ENCODE measurements at places on chromosomes 2 and 18. TPM values are rescaled to one million over a fixed set of nuclear protein-coding genes. Genes with fewer than 3 reads are reported as not detected.

- no peak for DNase-seq
Measured at GRCh38 chr18:33660696-33661310, 82.8 kb downstream of the ASXL3 start.

- no peak for DNase-seq
Measured at GRCh38 chr2:9152975-9153642, 53.5 kb upstream of the ASAP2 start.

- DNase-seq: no peak
Measured at GRCh38 chr2:133955169-133955568, 298.7 kb upstream of the MGAT5 start.

DNA sequence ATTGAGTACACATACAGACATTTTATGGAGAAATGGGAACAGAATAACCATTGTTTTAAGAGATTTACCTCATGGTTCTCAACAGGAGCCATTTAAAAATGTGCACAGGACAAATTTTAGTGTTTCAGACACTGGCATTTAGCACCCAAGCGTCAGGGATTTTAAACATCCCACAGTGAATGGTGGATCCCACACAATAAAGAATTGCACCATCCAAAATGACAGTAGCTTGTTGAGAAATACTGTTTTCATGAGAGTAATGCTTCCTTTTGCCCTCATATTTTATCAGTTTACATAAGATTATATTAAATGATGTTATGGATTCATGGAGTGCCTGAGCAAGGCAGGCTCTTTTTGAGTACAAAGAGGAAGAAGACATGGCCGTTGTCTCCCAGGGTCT lies 54.0 kb downstream of the MFSD6 start:
- DNase-seq: no peak

DNA sequence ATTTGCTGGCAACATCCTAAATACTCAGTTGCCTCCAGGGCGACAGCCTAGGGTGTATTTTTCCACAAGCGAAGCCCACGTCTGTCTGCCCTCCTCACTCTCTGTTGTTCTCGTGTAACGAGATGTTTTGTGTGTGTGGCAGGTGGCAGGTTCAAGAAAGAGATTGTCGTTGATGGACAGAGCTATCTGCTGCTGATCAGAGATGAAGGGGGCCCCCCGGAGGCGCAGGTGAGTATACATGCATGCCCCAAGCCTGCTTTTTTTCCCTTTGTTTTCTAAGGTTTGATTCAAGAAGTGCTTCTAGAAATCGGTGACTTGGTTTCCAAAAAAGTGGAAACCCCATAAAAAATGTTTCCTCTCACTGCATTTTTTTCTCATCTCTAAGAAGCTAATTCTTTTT lies 247.0 kb downstream of the AGAP1 start:
- DNase-seq: peak; percentile 26

DNA sequence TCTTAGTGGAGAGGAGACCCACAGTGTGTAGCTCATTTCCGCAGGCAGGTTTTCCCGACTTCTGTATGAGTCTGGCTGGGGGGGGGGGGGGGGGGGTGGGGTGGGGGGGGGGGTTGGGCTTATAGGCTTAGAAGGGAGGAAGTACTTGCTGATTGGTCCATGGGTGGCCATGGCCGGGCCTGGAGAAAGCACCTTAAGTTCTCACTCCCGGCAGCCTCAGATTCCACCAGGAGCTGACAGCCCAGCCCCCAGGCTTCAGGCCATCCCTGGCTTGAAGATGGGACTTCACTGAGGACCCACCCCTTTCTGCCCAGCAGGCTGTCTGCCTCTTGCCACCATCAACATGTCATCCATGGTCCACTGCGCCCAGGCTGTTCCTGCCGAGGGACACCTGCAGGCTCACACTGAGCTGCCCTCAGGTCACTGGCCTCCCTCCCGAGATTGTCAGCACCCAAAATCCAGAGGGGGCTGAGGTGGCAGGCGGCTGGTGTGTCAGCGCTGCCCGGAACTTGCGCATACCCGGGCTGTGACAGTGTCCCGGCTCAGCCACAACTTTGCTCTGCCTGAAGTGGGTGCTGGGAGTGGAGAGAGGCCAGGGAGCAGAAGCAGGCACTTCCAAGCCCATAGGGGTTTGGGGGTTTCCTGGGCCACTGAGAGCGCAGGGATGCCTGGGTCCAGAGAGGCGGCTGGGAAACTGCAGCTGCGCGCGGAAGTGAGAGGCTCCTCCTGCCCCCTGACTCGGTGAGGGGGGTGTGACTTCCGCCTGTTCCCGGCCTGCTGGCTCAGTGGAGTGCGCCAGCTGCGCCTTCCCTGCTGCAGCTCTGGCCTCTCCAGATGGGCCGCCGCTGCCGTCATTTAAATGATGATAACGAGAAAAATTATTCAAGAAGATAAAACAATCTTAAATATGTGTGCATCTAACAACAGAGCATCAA lies 256.1 kb downstream of the RPRM start:
- no peak for DNase-seq

UGT1A5 gene
- not detected for total RNA-seq

SPATA3 gene
- total RNA-seq: not detected

GRCh38 chr18:9928646-9929259 lies 14.9 kb downstream of the VAPA start:
- no peak for DNase-seq

GRCh38 chr18:32919799-32920198 lies 147.0 kb upstream of the KLHL14 start:
- peak; percentile 61 for DNase-seq

GRCh38 chr2:128310094-128310716 lies 8.5 kb downstream of the HS6ST1 start:
- peak; percentile 71 for DNase-seq

AMER3 gene
- total RNA-seq: not detected

DNA sequence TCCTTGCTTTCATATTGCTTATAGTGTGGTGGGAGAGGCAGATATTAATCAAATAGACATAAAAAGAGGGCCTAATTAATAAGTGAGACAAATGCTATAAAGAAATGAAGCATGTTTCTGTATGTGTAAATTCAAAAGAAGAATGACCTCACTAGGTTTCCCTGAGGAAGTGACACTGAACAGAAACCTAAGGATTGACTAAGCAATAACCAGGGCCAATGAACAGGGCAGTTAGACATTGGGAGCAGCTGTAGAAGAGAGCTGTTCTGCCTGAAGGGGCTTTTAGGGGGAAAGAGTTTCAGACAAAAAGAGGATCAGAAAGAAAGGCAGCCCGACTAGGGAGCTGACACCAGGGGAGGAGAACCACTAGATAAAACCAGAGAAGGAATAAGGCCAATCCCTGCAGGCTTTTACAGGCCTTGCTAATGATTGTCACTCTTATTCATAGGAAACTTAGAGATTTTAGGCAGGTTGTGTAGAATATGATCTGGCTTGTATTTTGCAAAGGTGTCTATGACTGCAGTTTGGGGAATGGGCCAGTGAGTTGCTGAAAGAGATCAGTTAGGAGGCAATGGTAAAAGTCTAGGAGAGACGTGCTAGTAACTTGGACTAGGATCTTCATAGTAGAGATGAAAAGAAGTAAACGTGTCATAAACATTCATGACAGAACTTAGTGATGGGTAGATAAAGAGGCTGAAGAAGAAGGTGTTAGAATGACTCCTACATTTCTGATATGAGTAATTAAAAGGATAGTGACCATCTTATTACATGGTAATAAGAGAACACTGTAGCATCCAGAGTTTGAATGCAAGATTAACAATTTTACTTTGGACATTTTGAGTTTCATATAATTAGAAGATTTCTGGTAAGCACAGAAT lies 26.8 kb upstream of the NABP1 start:
- no peak for DNase-seq

- no peak for DNase-seq
Measured at GRCh38 chr2:158378926-158379325, 77.6 kb downstream of the CCDC148 start.

- DNase-seq: peak; percentile 92
Measured at GRCh38 chr2:111139637-111140317, 19.1 kb downstream of the BCL2L11 start.

AQP12B gene
- not detected for total RNA-seq

DNA sequence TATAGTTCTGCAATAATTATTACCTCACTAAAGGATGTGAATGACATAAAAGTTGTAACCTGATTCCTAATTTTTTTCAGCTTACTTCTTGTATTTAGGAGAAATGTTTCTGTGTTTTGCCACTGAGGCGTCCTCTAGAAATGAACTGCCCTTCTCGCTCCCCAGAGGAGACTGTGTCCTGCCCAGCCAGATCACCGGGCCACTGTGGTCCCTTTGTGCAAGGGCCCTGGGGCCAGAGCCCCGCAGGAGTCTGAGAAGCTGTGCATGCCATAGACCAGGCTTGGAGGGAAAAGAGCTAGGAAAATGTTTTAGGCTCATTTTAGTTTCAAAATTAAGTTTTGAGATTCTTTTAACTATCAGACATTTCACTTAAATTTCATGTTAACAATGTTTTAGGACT lies 31.1 kb upstream of the LDLRAD4 start:
- no peak for DNase-seq

DYNAP gene
- total RNA-seq: not detected

DNA sequence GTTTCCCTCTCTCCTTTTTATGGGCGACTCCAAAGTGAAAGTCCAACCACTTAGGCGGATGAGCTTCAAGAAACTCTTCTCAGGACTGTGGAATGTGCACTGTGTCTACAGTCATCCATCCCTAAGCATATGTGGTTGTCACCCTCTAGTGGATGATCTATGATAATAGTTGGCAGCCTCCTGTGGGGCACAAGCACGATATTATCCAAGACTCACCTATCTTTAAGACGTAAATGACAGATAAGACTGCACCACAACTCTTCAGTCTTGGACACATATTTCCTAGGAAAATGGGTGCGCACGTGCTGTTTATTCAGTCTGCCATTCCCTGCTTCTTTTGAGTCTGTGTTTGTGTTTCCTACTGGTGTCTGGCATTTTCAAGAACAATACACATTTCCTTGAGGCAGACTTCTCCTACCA lies 145.5 kb upstream of the CTAGE1 start:
- peak; percentile 61 for DNase-seq

DNA sequence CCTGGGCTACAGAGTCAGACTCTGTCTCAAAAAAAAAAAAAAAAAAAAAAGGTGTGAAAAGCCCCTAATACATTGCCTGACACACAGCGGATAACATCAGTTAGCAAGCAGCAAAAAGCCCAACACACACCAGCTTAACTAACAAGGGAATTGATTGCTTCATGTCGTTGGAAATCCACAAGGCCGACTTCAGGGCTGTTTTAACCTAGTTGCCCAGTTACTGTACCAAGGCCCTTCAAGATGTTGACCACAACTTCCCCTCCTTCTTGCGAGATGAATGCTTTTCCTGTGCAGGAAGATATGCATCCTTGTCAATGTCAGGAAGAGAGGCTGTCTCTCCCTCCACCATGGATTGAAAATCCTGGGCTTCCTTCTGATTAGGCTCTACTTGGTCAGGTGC lies 202.9 kb downstream of the MIB1 start:
- no peak for DNase-seq

- DNase-seq: no peak
Measured at GRCh38 chr2:226828191-226828590, 7.7 kb upstream of the RHBDD1 start.

- peak; percentile 43 for DNase-seq
Measured at GRCh38 chr2:144211826-144212225, 308.1 kb downstream of the ZEB2 start.

PID1 gene
- 8.5 TPM for total RNA-seq

CCDC178 gene
- not detected for total RNA-seq

DNA sequence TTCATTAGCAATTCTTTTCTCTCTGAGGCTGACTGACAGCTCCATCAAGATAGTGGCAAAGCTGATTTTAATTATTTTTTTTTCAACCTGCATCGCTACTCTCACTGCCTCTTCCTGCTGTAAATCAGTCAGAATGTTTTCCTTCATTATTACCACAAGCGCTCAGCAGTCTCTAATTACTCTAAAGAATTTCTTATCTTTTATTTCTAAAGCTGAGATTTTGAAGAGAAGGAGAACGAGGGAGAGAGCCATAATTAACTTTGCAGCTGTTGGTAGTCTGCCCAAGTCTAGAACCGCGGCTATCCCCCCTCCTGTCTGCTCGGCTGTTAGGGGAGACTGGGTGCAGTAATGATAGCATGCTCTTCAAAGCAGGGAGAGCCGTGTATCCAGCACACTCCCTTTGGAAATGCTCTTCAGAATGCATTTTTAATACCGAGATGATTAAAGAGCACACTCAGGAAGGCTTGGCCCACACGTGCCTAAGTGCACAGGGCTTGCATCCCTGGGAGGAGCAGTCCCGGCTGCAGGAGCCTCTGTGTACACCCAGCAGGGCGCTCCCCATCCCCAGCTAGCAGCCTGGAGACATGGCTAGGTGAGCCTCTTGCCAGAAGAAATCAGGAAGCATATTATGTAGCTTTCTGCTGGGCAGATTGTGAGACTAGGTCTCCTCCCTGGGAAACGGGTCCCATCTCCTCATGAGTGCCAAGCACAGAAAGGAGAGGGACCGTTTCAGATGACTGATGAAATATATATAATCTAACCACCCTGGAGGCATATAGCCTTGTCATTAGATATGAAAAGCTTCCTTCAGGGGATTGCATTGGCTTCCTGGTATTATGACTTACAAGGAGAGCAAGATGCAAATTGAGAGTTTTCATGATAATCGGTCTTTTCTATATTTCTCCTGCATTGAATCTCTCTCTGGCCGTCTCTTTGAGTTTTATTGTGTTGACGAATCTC lies 555.2 kb downstream of the CMPK2 start:
- no peak for DNase-seq

- DNase-seq: peak; percentile 49
Measured at GRCh38 chr2:189566046-189566445, 14.5 kb downstream of the SLC40A1 start.

DNA sequence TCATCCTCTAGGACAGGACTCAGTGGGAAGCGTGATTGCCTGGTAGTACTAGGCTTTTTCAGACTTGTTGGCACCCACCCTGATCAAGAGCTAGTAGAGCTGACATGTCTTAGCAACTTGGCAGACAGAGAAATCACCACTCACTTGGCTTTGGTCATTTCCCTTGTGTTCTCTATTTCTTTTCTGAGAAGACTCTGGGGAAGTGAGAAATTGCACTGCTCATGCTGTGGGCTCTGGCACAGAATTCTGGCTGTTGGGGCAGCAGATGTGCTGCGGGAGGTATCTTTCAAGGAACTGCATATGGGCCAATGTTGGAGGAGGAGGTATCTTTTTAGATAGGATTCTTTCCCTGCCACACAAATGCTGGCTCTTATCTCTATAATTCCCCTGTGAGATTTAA lies 529.1 kb upstream of the MEX3C start:
- no peak for DNase-seq

DNA sequence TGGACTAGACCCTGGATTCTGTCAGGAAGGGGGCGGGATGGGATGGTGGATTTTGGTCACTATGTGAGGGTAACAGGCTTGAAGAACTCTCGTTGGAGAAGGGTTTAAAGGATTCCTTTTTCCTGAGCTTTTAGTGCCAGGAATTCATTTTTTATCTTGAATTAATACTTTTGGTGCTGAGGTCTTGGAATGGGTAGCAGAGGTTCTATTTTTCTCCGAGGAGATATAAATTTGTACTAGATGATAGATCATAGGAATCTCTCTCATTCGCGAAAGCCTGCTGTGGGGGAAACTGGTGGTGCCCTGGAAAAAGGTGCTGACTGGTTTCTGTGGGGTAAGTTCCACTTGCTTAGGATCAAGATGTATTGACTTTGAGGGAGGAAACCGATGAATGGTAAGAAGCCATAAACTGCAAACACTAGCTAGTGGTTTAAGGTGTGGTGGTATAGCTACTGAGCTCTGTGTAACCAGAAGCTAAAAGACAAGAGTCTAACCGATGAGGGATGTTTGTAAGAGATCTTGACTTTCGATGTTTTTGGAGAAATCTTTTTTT lies 706 bp downstream of the AGPS start:
- no peak for DNase-seq

GRCh38 chr18:12679183-12679786 lies 21.4 kb upstream of the SPIRE1 start:
- peak; percentile 81 for DNase-seq
